Brain microvascular endothelial cell (primary cell): ENCODE measurements at places on chromosomes 3 and 15.

GRCh38 chr3:16364963-16365362 lies 100.0 kb downstream of the OXNAD1 start:
- DNase-seq, result no peak

DNA sequence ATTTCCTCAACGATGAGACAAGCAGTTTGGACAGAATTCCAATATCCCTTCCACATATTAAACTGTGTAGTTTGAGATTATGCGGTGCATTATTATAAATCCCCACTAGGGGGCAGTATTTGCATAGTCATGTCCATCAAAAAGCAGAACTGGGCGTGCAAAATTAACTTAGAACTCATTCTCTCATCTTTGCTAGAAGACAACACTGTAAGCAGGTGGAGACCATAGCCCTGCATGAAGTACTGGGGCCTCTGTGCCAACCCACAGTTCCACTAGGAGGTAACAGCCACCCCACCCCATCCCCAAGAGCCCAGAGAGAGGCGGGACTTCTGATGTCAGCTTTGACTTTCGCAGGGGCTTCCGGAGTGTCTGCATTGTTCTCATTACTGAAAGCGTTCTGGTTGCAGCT lies 106.6 kb upstream of the TMC3 start:
- DNase-seq, result peak; percentile 69

DNA sequence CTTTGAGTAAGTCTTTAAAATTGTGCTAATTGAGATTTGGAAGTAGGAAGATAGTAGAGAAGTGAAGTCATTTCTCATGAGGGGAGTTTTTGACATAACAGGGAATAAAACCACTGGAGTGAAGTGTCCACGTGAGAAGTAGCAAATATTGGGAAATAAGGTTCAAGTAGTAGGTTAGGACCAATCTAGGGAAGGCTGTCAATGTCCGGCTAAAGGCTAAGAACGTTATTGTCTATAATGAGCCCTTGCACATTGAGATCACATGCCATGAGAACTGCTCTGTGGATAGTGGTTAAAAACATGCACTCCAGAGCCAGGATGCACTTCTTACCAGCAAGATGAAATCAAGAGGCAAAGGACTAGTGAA lies 459.9 kb upstream of the TPRG1 start:
- peak; percentile 8 for DNase-seq

GRCh38 chr3:58366699-58367098 lies 34.0 kb downstream of the PXK start:
- peak; percentile 6 for DNase-seq

- no peak for DNase-seq
Observed at GRCh38 chr3:38782148-38782547, 33.9 kb downstream of the SCN10A start.

- no peak for DNase-seq
Observed at GRCh38 chr3:125436921-125437320, 61.8 kb upstream of the ZNF148 start.

- no peak for DNase-seq
Observed at GRCh38 chr15:76492538-76492937, 156.0 kb downstream of the ISL2 start.

- no peak for DNase-seq
Observed at GRCh38 chr3:136189859-136190617, 6.1 kb downstream of the MSL2 start.

GRCh38 chr15:40430271-40430805 lies 10.4 kb upstream of the BAHD1 start:
- DNase-seq, result no peak

DNA sequence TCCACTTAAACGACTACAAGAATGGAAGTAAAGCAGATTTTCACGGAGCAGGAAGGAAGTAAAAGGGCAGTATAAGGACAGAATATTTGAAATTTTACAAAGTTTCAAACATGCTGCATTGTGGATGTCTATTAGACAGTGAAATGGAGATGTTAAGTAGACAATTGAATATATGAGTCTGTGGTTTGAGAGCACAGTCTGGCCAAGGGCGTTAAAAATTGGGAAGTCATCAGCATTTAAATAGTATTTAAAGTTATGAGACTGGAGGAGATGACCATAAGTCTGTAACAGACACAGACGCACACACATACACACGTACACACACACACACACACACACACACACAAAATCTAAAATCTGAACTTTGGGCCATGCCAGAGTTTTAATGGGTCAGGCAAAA lies 935.9 kb downstream of the EPHA3 start:
- no peak for DNase-seq
